ENCODE measurements at places on chromosomes 2 and 18. TPM values are rescaled to one million over a fixed set of nuclear protein-coding genes. Genes with fewer than 3 reads are reported as not detected.

The MEP1B gene
- polyA plus RNA-seq, result not detected

The RPRD1A gene
- 41.5 TPM for polyA plus RNA-seq

The DPP10 gene
- polyA plus RNA-seq, result 0.32 TPM

The LOXL3 gene
- 8.6 TPM for polyA plus RNA-seq

The FN1 gene
- 1,813 TPM for polyA plus RNA-seq

The POMC gene
- 4.1 TPM for polyA plus RNA-seq

The CGREF1 gene
- polyA plus RNA-seq, result 1.0 TPM

The CAVIN2 gene
- polyA plus RNA-seq, result 129 TPM

The B4GALT6 gene
- polyA plus RNA-seq, result 3.2 TPM

The KCNJ13 gene
- not detected for polyA plus RNA-seq

The IL37 gene
- polyA plus RNA-seq, result not detected

The PDE11A gene
- 0.11 TPM for polyA plus RNA-seq

The SERPINB3 gene
- polyA plus RNA-seq, result not detected

The ARHGEF4 gene
- 18.2 TPM for polyA plus RNA-seq

The WNT10A gene
- 1.2 TPM for polyA plus RNA-seq

The FAM228A gene
- 0.70 TPM for polyA plus RNA-seq

The COPS7B gene
- 33.2 TPM for polyA plus RNA-seq

The POTEF gene
- polyA plus RNA-seq, result not detected

The CDC42EP3 gene
- 94.1 TPM for polyA plus RNA-seq

The C2orf92 gene
- 1.7 TPM for polyA plus RNA-seq

The STPG4 gene
- 0.41 TPM for polyA plus RNA-seq

The LIMS2 gene
- polyA plus RNA-seq, result 346 TPM

The ABCG8 gene
- polyA plus RNA-seq, result 0.01 TPM

The HRH4 gene
- polyA plus RNA-seq, result 0.05 TPM

The C1D gene
- 31.2 TPM for polyA plus RNA-seq

The SLC4A5 gene
- 0.92 TPM for polyA plus RNA-seq

The UGT1A10 gene
- not detected for polyA plus RNA-seq

The ACKR3 gene
- 80.6 TPM for polyA plus RNA-seq

The CWC22 gene
- polyA plus RNA-seq, result 14.1 TPM

The CFAP210 gene
- polyA plus RNA-seq, result 0.05 TPM

The LRRC30 gene
- not detected for polyA plus RNA-seq

The HOXD11 gene
- 3.3 TPM for polyA plus RNA-seq

The ERCC3 gene
- polyA plus RNA-seq, result 38.2 TPM

The SLC9A4 gene
- 0.22 TPM for polyA plus RNA-seq

The PROM2 gene
- polyA plus RNA-seq, result 25.1 TPM

The PPP1R1C gene
- polyA plus RNA-seq, result 2.4 TPM

The FLACC1 gene
- 0.63 TPM for polyA plus RNA-seq

The NXPH2 gene
- polyA plus RNA-seq, result not detected

The REG3A gene
- not detected for polyA plus RNA-seq

The CDH7 gene
- 0.04 TPM for polyA plus RNA-seq

The ANKRD53 gene
- polyA plus RNA-seq, result 2.9 TPM

The NOSTRIN gene
- polyA plus RNA-seq, result 10.6 TPM

The CACNB4 gene
- polyA plus RNA-seq, result 4.8 TPM
